ENCODE measurements at places on chromosomes 3 and 15.
A peak's percentile ranks its signal among the peaks of the same experiment; 100 is the strongest.

DNA sequence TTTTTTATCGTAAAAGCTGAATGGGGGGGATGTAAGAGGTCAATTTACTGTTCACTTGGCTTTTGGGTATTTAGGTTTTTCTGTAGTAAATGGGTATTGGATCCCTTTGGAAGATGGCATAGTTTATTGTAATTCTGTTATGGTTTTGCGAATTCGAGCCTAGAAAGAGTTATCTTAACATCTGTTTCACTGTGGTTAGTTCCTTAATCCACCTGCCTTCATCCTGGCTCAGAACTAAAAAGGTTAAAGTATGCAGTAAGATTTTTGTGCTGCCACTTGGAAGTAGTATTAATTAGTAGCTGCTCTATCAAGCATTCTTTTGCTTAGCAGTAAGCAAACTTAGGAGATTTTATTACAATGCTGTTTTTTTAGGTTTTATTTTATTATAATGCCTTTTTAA is 62.4 kb downstream of the ARIH1 start:
- DNase-seq: no peak

GRCh38 chr3:117706756-117707155 is 997.2 kb downstream of the TUSC7 start:
- no peak for DNase-seq

GRCh38 chr3:86937306-86937791 is 53.6 kb downstream of the VGLL3 start:
- DNase-seq: no peak

GRCh38 chr3:79052054-79052681 is 715.6 kb downstream of the ROBO1 start:
- no peak for DNase-seq

GRCh38 chr3:112568642-112569041 is 6.8 kb downstream of the SLC35A5 start:
- DNase-seq: no peak

DNA sequence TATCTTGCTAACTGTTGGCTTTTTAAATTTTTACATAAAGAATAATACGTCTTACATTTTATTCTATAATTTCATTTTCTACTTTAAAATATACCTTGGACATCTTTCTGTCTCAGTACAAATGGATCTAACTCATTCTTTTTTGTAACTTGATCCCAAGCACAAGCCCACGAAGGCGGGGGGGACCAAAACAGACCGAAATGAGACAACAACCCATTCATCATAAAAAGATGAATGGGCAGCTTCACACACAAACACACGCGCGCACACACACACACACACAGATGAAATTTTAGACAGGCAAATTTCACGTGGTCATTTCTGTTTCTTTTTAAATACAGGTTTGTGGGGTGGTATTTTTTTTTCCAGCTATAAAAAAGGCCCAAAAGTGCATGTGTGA is 271.3 kb upstream of the TOPAZ1 start:
- DNase-seq: no peak

DNA sequence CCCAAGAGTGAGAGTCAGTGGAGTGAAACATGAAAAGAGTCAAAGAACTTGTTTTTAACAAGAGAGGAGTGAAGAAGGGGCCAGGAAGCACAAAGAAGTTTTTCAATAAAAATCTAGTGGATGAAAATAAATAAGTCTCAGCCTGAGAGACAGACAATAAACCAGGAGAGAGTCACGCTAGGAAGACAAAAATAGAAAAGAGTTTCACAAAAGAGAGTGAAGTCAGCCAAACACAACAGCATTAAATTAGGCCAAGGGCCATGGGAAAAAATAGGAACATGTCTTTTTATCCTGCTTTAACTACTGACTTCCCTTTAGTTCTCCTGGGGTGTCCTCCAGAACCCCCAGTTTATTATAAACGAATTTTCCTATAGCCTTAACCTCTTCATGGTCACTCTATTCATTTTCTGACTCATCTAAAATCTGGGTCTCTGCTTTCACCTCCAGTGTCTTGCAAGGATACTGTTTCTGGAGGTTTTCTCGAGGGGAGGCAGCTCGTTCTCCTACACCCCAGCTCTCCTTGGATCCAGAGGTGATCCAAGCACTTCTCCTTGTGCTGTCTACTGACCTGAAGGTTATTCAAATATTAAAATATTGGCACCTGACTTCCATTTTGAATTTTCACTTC is 571.5 kb upstream of the PPP2R3A start:
- no peak for DNase-seq

- DNase-seq: no peak
These were observed 90.6 kb upstream of the MYZAP start for GRCh38 chr15:57500979-57501576.

GRCh38 chr15:56428821-56429458 is 36.0 kb downstream of the MNS1 start:
- peak; percentile 7 for DNase-seq

DNA sequence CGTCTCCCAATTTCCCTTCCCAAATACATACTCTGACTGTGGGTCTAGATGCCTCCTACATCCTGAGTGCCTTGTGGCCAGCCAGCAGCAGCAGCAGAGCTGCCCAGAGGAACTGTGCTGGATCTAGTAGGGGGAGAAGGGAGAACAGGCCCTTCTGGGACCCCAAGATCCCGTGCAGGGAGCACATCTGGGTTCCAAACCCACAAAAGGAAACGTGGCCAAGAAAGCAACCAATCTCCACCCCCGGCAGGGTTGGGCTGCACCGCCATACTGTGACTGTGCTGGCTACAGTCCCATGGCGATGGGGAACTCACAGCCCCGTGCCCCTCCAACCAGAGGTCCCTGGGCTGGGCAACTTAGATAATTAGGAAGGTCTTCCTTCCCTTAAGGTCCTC is 86.3 kb downstream of the PPCDC start:
- no peak for DNase-seq

GRCh38 chr3:8741581-8742261 is 8.1 kb downstream of the CAV3 start:
- peak; percentile 20 for DNase-seq

- no peak for DNase-seq
These were observed 62.9 kb upstream of the AGBL1 start for GRCh38 chr15:86016750-86017149.

DNA sequence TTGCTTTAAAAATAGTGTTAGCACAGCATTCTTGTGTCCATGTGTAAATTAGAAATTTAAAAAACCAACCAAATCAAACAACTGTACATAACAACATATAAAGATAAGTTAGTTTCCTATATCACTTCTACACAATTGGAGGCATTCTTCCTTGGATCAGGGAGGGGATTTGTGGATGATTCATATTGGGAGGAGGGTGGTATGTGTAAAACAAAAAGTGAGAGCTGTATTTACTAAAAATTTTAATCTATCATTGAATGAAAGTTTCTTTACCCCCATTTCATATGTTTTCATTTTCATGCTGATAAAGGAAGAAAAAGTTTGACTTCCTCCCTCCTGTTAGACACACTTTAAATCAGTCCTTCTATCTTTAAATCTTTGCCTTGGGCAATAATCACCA is 325.0 kb downstream of the SATB1 start:
- DNase-seq: no peak

DNA sequence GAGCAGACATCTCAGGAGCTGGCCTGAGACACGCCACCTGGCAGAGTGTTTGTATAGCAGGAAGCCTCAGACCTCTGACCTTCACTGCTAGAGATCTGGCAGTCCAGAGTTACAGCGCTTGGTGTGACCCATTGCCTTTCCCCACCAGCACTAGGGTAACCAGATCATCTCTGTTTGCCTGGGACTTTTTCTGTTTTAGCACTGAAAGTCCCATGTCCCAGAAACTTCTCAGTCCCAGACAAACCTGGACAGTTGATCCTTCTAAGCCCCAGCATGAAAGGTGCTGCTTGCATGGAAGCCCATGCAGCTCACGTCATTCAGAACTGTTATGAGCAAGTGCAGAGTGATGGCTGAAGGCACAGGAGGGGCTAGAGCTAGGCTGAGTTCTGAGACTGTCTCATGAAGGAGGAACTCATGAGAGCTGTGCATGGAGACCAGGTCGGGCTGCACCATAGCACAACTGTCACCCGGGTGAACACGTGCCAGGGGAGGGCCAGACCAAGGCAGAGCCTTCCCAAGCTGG is 18.2 kb upstream of the AHSG start:
- DNase-seq: no peak

GRCh38 chr15:94042180-94042928 is 189.0 kb upstream of the MCTP2 start:
- no peak for DNase-seq

GRCh38 chr3:115397433-115397832 is 225.9 kb upstream of the GAP43 start:
- no peak for DNase-seq

Data from HEK293T (cell line).